ENCODE measurements at places on chromosomes 2 and 18.

DNA sequence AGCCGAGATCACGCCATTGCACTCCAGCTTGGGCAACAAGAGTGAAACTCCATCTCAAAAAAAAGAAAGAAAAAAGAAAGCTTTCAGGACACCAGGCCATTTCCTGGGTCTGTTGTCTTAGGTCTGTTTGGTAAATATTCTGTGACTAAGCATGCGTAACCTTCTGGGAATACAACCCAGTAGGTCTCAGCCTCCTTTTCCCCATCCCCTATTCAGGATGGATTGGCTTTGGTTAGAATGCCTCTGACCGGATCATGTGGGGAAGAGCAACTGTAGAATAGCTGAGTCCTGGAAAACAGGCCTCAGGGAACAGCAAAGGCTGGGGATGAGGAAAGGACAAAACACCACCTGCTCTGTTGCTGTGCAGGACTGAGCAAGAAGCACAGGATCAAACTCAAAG is 1.6 kb upstream of the PDCL3 start:
- DNase-seq, result no peak

- no peak for DNase-seq
Measured at GRCh38 chr2:231634412-231634811, 41.7 kb downstream of the TEX44 start.

DNA sequence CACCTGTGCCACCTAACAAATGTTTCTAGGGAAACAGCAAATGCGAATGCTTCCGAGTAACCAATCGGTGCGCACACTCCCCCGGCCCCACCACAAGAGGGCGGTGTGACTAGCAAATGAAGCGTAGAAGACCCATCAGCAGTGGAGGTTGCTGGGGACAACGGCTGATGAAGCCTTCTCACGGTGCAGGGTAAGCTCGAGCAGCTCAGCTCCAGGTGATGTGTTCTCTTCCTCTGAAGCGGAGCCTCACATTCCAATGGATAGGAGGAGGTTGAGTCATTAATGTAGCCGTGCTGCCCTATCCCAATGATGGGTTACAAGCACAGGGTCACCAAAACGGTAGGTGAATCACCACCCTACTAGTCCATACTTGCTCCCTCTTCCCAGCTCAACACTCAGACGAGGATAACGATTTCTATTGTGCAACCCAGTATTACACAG is 127.6 kb upstream of the TWIST2 start:
- DNase-seq, result no peak

GRCh38 chr2:108586116-108586515 is 51.8 kb downstream of the LIMS1 start:
- DNase-seq, result no peak

DNA sequence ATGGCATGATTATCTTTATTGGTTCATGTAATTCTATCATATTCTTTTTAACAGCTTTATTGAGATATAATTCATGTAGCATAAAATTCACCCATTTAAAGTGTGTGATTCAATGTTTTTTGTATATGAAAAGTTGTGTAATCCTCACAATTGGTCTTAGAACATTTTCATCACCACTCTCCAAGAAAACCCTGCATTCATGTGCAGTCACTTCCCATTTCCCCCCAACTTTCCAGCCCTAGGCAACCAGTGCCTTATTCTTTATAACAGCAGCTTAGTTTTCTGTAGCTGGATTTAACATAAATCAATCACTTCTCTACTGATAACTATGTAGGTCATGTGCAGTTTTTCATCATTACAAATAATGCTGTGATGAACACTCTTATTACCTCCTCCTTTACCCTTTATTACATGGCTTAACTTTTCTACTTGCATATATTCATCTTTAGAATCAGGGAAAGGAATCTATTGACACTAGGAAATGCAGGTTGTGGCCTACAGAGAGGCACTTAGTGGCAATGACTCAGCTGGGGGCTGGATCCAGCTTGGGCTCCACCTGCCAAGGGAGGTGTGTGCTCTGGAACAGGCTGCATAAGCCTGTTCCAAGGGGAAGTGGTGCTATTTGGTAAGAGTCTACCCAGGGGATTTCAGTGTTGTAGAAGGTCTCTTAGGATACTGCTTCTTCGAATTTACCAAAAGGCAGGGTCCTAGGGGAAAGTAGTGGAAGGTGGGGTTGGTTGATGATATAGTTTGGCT is 89.1 kb downstream of the ETAA1 start:
- no peak for DNase-seq

DNA sequence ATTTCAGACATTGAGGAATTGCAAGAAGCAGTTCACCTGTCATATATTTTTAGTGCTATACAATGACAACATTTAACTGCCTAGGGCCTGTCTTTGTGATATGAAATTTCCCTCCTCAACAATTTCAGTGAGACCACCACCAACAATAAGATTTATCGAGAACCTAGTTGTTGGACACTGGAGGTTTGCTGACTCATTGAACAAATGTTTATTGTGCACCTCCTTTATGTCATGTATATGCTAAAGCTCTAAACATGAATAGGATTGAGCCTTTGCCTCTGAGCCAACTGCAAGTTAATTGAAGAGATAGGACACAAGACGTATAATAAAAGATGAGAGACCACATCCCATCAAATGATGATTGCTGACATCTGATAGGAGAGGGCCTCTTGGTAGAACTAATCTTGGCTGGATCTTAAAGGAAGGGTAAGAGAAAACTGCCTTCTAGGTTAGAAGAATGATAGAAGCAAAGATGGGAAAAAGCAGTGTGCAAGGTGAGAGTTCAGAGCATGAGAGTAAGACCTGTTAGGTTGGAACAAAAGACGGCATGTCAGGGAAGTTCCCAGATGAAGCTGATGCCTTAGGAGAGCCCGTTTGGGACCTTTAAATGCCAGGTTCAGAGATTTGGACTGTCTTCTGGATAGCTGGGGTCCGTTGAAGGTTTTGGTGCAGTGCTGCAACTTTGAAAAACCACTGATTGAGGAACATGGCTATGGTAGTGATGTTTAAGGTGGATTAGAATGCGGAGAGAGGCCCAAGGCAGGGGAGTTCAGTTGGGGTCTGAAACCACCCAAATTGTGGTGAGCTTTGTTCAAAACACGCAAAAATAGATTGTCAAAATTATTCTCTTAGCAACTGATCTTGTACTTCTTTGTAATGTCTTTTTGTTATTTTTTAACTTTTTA is 133.0 kb upstream of the EML6 start:
- DNase-seq, result no peak
